ENCODE measurements at places on chromosomes 7 and 10.

GRCh38 chr7:86778271-86778670, 134.6 kb downstream of the GRM3 start:
- DNase-seq, result no peak

DNA sequence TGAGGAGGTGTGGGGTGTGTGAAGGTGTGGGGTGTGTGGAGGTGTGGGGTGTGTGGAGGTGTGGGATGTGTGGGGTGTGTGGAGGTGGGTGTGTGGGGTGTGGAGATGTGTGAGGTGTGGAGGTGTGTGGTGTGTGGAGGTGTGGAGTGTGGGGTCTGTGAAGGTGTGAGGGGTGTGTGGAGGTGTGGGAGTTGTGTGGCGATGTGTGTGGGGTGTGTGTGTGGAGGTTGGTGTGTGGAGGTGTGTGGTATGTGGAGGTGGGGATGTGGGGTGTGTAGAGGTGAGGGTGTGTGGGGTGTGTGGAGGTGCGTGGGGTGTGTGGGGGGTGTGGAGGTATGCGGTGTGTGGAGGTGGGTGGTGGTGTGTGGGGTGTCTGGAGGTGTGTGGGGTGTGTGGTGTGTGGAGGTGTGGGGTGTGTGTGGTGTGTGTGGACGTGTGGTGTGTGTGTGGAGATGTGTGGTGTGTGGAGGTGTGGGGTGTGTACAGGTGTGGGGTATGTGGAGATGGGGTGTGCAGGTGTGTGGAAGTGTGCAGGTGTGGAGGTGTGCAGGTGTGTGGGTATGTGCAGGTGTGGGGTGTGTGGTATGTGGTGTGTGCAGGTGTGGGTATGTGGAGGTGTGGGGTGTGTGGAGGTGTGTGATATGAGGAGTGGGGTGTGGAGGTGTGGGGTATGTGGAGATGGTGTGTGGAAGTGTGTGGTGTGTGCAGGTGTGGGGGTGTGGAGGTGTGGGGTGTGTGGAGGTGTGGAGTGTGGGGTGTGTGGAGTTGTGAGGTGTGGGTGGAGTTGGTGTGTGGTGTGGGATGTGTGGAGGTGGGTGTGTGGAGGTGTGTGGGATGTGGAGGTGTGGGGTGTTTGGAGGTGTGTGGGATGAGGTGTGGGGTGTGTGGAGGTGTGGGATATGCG, 34.5 kb downstream of the SPDYE17 start:
- DNase-seq, result peak; percentile 49

DNA sequence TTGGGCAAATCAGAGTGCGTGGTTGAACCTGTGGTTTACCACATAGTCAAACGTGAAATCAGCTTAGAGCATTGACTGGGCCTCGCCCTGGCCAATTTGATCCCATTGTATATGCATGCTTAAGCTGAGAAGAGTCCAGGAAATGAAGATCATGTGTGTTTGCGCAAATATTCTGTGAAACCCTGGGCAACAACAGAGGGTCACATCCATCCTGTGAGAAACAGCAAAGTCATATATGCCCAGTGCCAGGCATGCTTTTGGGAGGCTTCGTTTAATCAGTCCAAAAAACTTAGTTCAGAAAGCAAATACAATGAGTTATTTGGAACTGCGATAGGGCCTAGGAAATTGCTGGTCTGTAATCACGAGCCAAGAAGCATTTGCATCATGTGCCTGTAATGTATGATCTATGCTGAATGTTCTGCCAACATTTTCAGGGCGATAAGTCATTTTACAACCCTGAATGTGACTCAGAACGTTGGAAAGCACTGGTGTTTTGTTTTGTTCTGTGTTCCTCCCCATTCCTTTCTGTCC, 412.1 kb upstream of the CELF2 start:
- no peak for DNase-seq

DNA sequence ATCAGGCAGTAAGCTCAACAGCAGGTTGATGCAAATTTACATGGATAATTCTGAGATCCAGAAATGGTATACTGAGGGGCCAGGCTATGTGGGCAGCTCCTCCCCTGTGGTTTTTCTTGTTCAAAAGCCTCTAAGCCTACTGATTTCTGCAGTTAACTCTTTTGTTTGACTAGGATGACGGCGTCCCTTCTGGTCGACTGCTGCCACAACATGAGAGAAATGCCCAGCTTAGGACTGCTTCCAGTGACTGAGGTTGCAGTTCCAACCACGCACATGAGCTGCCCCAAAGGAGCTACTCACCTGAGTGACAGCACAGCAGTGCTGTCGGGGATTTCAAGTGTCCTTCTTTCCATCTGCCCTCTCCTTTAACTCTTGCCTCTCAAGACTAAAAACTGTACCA, 973.0 kb upstream of the GHITM start:
- no peak for DNase-seq

GRCh38 chr7:143906151-143906550, 4.2 kb upstream of the TCAF1 start:
- no peak for DNase-seq

GRCh38 chr10:65742906-65743305, 1182.9 kb upstream of the LRRTM3 start:
- no peak for DNase-seq

GRCh38 chr7:66301737-66302136, 96.6 kb downstream of the TPST1 start:
- DNase-seq, result no peak
